ENCODE measurements at places on chromosomes 3 and 15.

DNA sequence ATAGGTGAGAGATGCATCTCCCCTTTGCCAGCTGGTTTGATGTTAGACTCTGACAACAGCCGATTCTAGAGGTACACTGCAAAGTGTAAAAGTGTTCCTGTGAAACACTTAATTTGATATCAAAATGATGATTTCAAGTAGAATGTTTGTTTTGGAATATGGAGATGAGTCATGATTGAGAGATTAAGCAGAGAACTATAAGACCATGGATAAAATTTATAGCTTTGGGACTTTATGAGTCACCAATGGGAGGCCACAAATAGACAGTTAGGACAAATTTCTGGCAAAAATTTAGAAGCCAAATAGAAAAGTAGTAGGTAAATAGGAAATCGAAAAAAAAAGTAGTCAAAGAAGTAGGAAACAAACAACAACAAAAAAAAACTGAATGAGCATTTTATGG, 672.5 kb downstream of the NSUN3 start:
- no peak for DNase-seq

DNA sequence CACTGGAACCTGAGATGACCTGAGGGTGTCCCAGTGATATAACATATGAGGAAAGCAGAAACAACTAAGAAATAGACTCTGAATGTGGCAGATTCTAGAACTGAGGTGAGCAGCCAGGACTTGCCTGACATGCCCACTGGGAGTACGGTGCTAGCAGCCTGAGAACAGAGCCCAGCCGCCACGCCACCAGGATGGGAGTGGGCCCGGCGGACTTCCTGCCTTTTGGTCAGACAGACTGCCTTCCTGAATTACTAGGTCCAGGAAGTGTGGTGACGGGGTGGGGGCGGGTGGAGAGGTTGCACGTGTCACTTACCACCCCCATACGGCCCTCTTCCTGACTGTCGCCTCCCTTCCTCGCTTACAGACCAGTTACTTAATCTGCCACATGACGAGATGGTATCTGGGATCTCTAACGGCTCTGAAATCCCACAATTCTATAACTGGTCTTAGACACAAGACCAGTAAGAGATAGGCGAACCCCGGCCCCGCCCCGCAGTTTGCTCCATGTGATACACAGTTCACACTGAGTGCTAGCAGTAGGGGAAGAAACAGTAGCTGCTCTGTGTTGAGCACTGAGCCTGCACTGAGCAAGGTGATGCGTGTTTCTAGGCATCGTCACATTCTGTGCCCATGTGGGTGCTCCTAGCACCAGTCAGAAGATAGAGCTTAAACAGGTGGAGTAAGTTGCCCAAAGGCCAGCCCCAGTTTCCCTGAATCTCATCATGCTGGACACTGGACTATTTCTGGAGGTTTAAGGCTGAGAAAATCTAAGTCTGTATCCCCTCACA, 95.7 kb downstream of the CPN2 start:
- DNase-seq = peak; percentile 24

- no peak for DNase-seq
These were observed 267.7 kb downstream of the PTPRG start for GRCh38 chr3:61828880-61829721.

- no peak for DNase-seq
These were observed 136.5 kb upstream of the RASGRP1 start for GRCh38 chr15:38701149-38701548.
